Activated T-cell treated with anti-CD3 and anti-CD28 coated beads, Interleukin-2, amount 50 U/mL, for 72 hours (primary cell): ENCODE measurements at places on chromosomes 11 and 22.

GRCh38 chr11:103050351-103050750 is 41.6 kb downstream of the DCUN1D5 start:
- DNase-seq: no peak

DNA sequence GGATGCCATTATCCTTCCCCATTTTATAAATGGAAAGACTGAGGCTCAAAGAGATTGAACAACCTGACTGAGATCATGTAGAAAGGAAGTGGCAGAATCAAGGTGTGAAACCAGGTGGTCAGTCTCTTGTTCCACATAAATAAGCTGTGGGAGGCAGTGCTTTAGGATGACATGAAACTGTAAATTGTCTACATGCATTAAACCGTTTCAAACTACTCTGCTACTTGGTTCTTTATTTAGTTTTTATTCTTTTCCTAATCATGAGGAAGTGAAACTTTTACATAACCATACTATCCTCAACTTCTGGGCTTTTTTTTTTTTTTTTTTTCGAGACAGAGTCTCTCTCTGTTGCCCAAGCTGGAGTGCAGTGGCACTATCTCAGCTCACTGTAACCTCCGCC is 34.9 kb downstream of the CADM1 start:
- DNase-seq: no peak

DNA sequence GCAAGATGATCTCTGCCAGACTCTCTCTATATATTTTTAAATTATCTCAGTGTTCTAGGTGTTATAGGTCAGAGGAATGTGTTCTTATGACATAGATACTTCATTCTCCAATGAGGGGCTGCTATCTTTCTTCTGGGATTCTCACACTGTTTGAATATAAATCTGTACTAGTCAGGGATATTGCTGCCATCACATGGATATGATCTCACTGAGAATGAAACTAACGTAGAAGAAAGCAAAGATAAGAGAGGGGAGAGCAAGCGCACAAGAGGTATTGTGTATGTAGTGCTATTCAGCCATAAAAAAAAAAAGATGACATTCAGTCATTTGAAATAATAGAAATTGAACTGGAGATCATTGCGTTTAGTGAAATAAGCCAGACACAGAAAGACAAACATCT is 42.2 kb upstream of the SLC36A4 start:
- DNase-seq: no peak

GRCh38 chr11:71936825-71937224 is 8.0 kb downstream of the RNF121 start:
- DNase-seq: no peak

DNA sequence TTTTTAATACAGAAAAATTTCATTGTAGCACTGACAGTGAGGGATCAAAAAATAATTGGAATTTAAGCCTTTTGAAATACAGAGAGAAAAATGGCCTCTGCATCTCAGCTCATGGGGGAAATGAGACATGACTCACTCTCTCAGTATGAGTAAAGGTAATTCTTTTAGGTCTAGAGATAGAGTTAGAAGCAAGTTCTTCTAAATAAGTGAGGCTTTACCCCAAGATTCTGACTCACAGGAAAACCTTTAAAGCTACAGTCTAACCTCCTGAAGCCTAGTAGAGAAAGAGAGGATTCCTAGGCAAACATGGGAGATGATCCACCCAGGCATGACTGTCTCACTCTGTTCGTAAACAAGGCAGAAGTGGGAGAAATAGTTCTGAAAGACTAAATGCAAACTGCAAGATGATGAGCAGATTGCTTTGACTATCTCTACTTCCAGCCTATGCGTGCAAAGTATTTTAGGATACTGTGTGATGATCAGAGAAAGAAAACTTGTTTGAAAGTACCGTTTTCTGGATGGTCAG is 1003.3 kb upstream of the CCDC90B start:
- DNase-seq: no peak

- DNase-seq: no peak
These were observed 139.8 kb downstream of the TTC17 start for GRCh38 chr11:43498561-43498960.
